ENCODE measurements at places on chromosomes 13 and 19. TPM values are rescaled to one million over a fixed set of nuclear protein-coding genes. Genes with fewer than 3 reads are reported as not detected.
A peak's percentile ranks its signal among the peaks of the same experiment; 100 is the strongest.

The KLK11 gene
- total RNA-seq, result not detected

The ZSCAN18 gene
- total RNA-seq, result 130 TPM

The IFI30 gene
- 58.4 TPM for total RNA-seq

The SLC25A41 gene
- not detected for total RNA-seq

The RUBCNL gene
- total RNA-seq, result 2.0 TPM

The TNNI3 gene
- total RNA-seq, result not detected

The MISP gene
- not detected for total RNA-seq

The PEX11G gene
- total RNA-seq, result 7.8 TPM

The GRIK5 gene
- 20.0 TPM for total RNA-seq

The ALDH16A1 gene
- 35.5 TPM for total RNA-seq

The KIR2DL3 gene
- not detected for total RNA-seq

The PRODH2 gene
- total RNA-seq, result not detected

The KLK12 gene
- not detected for total RNA-seq

GRCh38 chr19:55766466-55766865 lies 2.5 kb upstream of the RFPL4AL1 start:
- H3K36me3 ChIP-seq, result no peaks in the 10 kb centered on the region
- no peaks in the 10 kb centered on the region for H3K27me3 ChIP-seq
- no peaks in the 10 kb centered on the region for H3K4me1 ChIP-seq
- H3K27ac ChIP-seq, result no peak overlapping the region
- no peak for DNase-seq

DNA sequence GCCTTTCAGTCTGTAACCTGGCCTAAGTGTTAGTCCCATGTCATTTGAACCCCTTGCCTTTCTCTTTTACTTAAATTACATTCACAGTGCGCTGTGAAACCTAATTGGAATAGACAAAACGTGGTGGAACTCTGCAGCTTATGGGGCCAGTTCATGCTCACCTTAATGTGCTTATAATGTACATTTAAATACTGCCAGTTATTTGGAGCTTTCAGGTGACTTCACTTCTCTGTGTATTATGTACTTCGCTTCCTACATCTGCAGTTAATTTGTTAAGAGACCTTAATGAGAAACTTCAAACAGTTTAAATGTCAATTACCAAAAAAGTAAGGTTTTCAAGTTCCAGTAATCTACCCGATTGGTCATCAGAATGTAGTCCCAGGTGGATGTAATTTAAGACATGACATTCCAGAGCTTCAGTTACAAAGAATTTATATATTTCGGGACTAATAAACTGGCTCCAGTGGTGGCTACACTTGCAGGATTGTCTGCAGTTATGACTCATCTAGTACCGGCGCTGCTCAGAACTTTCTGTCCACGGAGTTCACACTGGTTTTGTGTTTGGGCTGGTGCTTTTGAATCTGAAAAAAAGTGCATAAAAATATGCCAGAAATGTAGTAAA lies 125.3 kb downstream of the TM9SF2 start:
- no peaks in the 10 kb centered on the region for H3K36me3 ChIP-seq
- no peaks in the 10 kb centered on the region for H3K4me1 ChIP-seq
- no peak overlapping the region for H3K4me3 ChIP-seq
- H3K27me3 ChIP-seq, result no peaks in the 10 kb centered on the region
- DNase-seq, result no peak

GRCh38 chr19:12603714-12604113 lies 6.9 kb downstream of the ZNF490 start:
- peaks cover 6% of the 10 kb centered on the region for H3K36me3 ChIP-seq
- no peaks in the 10 kb centered on the region for H3K4me1 ChIP-seq
- H3K27me3 ChIP-seq, result no peaks in the 10 kb centered on the region
- no peak overlapping the region for H3K27ac ChIP-seq
- no peak overlapping the region for H3K4me3 ChIP-seq
- DNase-seq, result no peak

DNA sequence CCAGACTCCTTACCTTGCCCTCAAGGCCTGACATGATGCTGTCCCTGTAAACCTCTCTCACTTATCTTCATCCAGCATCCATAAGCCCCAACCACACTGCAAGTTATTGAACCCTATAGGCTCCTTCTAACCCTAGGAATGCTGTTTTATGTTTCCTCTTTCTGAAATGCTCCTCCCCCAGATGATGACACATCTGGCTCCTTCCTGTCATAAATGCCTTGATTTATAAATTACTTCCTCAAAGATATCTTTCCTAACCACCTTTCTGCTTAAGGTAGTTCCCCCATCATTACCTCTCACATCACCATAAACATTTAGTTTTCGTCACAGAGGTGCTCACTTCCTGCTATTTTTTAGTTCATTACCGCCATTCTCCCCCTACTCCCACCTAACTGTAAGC lies 12.3 kb downstream of the RUBCNL start:
- no peak overlapping the region for H3K27ac ChIP-seq
- no peak overlapping the region for H3K4me3 ChIP-seq
- H3K27me3 ChIP-seq, result no peaks in the 10 kb centered on the region
- no peak for DNase-seq
- no peaks in the 10 kb centered on the region for H3K36me3 ChIP-seq

GRCh38 chr19:2659856-2660432 lies 42.5 kb downstream of the GNG7 start:
- DNase-seq, result no peak
- H3K27me3 ChIP-seq, result no peaks in the 10 kb centered on the region
- H3K27ac ChIP-seq, result no peak overlapping the region

DNA sequence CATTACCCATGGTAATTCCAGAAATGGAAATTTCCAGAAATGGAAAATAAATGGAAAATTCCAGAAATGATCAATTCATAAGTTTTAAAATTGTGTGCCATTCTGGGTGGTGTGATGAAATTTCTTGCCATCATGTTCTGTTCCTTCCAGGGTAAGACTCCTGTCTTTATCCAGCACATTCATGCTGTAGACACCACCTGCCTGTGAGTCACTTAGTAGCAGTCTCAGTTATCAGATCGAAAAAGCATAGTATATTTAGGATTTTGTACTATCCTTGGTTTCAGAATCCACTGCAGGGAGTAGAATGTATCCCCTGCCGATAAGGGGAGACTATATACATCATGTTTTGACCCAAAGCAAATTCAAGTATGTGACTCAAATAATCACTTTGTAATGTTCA lies 26.7 kb upstream of the CSNK1A1L start:
- H3K4me1 ChIP-seq, result no peaks in the 10 kb centered on the region
- no peak overlapping the region for H3K27ac ChIP-seq
- no peaks in the 10 kb centered on the region for H3K36me3 ChIP-seq
- no peaks in the 10 kb centered on the region for H3K27me3 ChIP-seq
- no peak for DNase-seq

DNA sequence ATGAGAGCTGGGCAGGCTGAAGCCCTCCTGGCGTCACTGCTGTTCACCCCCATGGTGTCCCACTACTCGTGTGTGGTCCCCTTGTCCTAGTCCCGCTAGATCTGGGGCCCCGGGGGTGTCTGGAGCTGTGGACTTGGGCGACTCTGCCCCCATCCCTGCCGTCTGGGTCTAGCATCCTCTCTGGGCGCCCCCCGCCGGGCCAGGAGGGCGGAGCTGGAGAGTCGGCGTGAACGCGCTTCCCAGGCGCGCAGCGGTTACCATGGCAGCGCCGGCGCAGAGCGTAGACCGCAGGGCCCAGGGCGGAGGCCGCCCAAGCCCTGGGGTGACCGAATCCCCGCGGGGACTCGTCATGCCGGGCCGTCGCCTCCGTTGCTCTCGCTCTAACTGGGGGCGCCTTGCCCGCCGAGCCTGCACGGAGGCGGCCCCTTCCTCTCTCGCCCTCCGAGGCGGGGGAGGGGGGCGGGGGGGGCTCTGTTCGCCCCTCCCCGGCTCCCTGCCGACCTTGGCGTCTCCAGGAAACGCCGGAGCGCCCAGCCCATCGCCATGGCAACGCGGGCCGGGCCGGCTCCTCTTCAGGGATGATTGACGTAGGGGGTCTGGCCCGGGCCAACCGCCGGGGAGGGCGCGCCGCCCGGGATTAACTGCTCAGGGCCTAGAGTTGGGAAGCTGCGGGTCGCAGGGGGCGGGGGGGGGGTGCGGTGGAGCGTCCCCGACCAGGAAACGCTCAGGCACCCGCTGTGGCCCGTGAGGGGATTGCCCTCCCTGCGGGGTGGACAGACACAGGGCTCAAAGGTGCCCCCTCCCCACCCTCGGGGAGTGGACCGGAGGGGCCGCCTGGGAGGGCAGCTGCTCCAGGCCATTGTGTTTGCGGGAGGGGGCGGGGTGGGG lies 8.9 kb downstream of the ISYNA1 start:
- no peaks in the 10 kb centered on the region for H3K36me3 ChIP-seq
- H3K4me1 ChIP-seq, result peaks cover 38% of the 10 kb centered on the region
- no peak overlapping the region for H3K4me3 ChIP-seq

- no peak overlapping the region for H3K4me3 ChIP-seq
- no peaks in the 10 kb centered on the region for H3K27me3 ChIP-seq
- H3K27ac ChIP-seq, result no peak overlapping the region
- DNase-seq, result no peak
- no peaks in the 10 kb centered on the region for H3K36me3 ChIP-seq
- no peaks in the 10 kb centered on the region for H3K4me1 ChIP-seq
These were observed 303.5 kb downstream of the TBC1D4 start for GRCh38 chr13:75178436-75178835.

DNA sequence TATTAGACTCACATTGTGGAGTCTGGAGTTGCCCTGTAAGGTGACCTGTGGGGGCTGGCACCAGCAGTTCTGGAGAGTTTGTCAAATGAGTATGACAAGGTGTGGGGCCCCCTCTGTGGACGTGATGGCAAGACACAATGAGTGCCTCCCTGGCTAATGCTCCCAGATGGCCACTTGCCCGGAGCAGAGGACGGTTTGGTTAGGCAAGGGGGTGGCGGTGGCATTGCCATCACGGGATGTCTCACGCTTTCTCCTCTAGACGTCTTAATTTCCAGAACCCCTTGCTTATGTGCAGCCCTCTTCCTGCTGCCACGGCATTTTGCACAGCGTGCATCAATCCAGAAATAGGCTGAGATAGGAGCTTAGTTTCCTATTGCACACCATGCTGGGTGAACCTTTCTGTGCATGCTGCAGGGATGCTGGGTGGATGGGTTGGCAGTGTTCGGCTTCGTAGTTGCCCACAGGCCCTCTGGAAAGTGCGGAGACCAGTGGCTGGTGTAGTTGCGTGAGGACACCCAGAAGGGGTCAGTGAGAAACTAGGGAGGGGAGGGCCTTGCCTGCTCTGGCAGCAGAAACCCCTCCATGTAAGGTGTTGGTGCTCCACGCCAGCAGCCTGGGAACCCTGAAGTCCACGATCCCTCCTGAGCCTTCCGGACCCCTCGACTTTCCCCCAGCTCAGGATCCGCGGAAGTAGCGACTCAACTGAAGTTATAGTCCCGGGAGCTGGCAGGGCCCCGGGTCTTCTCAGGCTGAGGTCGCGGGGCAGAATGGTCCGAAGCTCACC lies 18.1 kb upstream of the LRP3 start:
- H3K27me3 ChIP-seq, result no peaks in the 10 kb centered on the region
- peak overlapping the region; percentile 67 for H3K27ac ChIP-seq
- no peaks in the 10 kb centered on the region for H3K36me3 ChIP-seq
- DNase-seq, result no peak
- H3K4me1 ChIP-seq, result peaks cover 6% of the 10 kb centered on the region
- H3K4me3 ChIP-seq, result peak overlapping the region; percentile 83

DNA sequence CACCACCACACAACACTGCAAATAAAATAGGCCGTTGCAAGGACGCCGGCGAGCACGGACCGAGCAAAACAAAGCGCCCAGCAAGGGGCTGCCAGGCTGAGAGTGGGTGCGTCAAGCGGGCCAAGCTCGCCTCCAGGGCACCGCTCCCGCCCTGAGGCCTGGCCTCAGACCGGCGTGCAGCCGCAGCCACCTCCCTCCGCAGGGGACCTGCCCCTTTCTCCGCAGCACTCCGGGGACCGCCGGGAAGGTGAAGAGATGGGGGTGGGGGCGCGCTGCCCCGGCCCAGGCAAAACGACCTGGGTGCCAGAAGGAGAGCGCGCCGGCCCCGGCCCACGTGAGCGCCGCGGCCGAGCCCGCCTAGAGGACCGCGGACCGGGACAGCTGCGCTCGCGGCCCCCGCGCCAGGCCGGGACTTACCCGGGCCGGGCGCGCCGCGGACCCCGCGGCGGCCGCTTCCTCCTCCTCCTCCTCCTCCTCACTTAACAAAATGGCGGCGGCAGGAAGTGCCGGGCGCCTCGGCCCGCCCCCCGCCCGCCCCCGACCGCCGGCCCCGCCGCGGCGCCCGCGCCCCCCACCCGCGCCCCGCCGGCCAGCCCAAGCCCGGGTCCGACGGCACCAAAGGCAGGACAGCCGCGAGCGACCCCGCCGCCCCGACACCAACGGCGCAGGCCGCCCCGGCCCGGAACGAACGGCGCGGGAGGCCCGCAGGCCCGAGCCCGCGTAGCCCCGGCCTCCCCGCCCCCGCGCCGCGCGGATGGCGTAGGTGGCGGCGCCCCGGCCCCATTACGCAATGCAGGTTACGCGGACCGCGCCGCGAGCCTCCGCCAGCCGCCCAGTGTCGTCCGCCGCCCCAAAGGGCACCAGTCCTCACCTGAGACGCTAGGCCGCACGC lies 674 bp downstream of the BRD4 start:
- peak overlapping the region; percentile 89 for H3K27ac ChIP-seq
- peak; percentile 49 for DNase-seq
- H3K36me3 ChIP-seq, result no peaks in the 10 kb centered on the region
- peaks cover 49% of the 10 kb centered on the region for H3K4me1 ChIP-seq
- peak overlapping the region; percentile 95 for H3K4me3 ChIP-seq
- H3K27me3 ChIP-seq, result no peaks in the 10 kb centered on the region

GRCh38 chr19:45824041-45824471 lies 8.9 kb upstream of the RSPH6A start:
- no peak for DNase-seq
- H3K27ac ChIP-seq, result no peak overlapping the region
- H3K4me3 ChIP-seq, result no peak overlapping the region
- H3K4me1 ChIP-seq, result no peaks in the 10 kb centered on the region
- peaks cover 52% of the 10 kb centered on the region for H3K36me3 ChIP-seq

- no peak overlapping the region for H3K4me3 ChIP-seq
- H3K27me3 ChIP-seq, result no peaks in the 10 kb centered on the region
- H3K27ac ChIP-seq, result no peak overlapping the region
- DNase-seq, result no peak
- H3K4me1 ChIP-seq, result no peaks in the 10 kb centered on the region
These were observed 174.5 kb downstream of the USP12 start for GRCh38 chr13:26996965-26997752.

- no peaks in the 10 kb centered on the region for H3K27me3 ChIP-seq
- H3K27ac ChIP-seq, result no peak overlapping the region
- H3K4me3 ChIP-seq, result no peak overlapping the region
- no peaks in the 10 kb centered on the region for H3K36me3 ChIP-seq
These were observed 62.2 kb upstream of the TM9SF2 start for GRCh38 chr13:99439048-99439447.

DNA sequence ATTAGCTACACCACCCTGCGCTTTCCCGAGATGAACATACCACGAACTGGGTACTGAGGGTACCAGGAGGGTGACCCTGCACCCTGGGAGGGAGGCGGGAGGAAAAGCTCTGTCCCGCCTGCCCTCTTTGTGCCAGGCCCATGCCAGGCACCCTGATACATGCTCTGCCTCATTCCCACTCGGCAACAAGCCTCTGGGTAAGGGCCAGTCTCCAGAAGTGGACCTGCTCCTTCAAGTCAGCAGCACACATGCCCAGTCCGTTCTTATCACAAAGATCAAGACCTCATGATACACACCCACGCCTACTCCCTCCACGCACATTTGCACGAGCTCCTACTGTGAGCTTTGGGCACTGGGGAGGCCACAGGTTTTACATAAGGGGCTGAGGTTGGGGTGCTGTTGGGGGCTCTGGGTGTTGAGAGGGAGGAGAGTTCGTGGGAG lies 2.0 kb upstream of the FFAR1 start:
- no peak for DNase-seq
- no peaks in the 10 kb centered on the region for H3K36me3 ChIP-seq
- H3K27ac ChIP-seq, result no peak overlapping the region

- no peak overlapping the region for H3K4me3 ChIP-seq
- H3K4me1 ChIP-seq, result no peaks in the 10 kb centered on the region
- DNase-seq, result no peak
- H3K27ac ChIP-seq, result no peak overlapping the region
- no peaks in the 10 kb centered on the region for H3K36me3 ChIP-seq
These were observed 592.6 kb downstream of the TBC1D4 start for GRCh38 chr13:74889321-74889720.
